ENCODE measurements at places on chromosomes 2 and 18.

GRCh38 chr2:8882094-8882493 is 44.7 kb upstream of the KIDINS220 start:
- no peaks in the 10 kb centered on the region for H3K4me1 ChIP-seq
- no peak overlapping the region for H3K4me3 ChIP-seq
- no peaks in the 10 kb centered on the region for H3K36me3 ChIP-seq
- DNase-seq, result no peak
- H3K27me3 ChIP-seq, result no peaks in the 10 kb centered on the region

DNA sequence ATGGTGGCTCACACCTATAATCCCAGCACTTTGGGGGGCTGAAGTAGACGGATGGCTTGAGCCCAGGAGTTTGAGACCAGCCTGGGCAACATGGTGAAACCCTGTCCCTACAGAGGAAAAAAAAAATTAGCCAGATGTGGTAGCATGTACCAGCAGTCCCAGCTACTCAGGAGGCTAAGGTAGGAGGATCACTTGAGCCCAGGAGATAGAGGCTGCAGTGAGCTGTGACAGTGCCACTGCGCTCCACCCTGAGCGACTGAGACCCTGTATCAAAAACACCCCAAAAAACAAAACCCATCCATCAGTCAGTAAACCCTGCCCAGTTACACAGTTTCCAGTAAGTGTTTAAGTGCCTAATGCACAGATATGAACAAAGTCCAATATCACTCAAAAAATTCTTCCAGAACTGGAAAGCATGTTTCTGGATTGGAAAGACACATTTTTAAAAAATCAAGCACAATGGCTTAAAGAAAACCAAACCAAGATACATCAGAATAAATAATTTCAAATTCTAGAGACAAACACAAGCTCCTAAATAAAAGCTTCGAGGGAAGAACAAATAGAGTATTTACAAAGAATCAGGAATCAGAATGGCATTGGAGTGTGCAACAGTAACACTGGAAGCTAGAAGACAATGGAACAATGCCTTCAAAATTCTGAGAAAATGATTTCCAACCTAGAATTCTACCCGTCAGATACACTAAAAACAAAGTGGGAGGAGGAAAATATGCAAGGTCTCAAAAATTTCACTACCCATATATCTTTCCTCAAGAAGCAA is 72.4 kb downstream of the TLK1 start:
- H3K27me3 ChIP-seq, result no peaks in the 10 kb centered on the region
- peaks cover 4% of the 10 kb centered on the region for H3K36me3 ChIP-seq
- peaks cover 19% of the 10 kb centered on the region for H3K4me1 ChIP-seq
- no peak overlapping the region for H3K4me3 ChIP-seq
- DNase-seq, result no peak
- H3K27ac ChIP-seq, result peak overlapping the region; percentile 26

GRCh38 chr2:122007126-122007525 is 251.7 kb downstream of the TSN start:
- DNase-seq, result no peak
- no peak overlapping the region for H3K27ac ChIP-seq
- no peaks in the 10 kb centered on the region for H3K36me3 ChIP-seq
- H3K4me3 ChIP-seq, result no peak overlapping the region
- H3K27me3 ChIP-seq, result no peaks in the 10 kb centered on the region
- H3K4me1 ChIP-seq, result no peaks in the 10 kb centered on the region

DNA sequence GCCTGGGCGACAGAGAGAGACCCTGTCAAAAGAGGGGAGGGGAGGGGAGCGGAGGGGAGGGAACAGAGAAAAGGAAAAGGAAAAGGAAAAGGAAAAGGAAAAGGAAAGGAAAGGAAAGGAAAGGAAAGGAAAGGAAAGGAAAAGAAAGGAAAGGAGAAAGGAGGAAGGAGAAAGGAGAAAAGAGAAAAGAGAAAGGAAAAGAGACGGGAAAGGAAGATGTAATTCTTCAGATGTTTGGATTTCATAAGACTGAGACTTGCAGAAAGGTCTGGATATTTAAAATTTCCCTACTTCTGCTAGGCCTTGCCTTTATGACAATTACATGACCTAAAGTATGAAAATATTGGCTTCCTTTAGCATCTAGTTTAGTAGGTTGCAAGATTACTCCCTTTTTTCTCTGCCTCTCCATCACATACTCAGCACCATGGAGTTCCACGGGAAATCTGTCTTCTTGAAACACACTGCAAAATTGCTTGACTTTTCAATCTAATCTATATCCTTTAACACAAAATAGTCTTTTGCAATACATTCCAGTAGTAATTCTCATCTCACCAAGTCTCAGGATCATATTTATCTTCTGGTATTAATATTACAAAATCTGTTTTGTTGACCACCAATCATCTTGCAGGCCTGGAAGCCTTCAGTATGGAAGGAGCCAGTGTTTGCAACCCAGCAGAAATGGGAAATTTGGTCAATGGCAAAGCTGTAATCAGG is 383.5 kb downstream of the ZEB2 start:
- no peak overlapping the region for H3K27ac ChIP-seq
- H3K4me1 ChIP-seq, result no peaks in the 10 kb centered on the region
- no peaks in the 10 kb centered on the region for H3K27me3 ChIP-seq
- no peak overlapping the region for H3K4me3 ChIP-seq

GRCh38 chr18:11368020-11368419 is 218.7 kb upstream of the PIEZO2 start:
- H3K4me1 ChIP-seq, result no peaks in the 10 kb centered on the region
- no peak overlapping the region for H3K27ac ChIP-seq
- no peaks in the 10 kb centered on the region for H3K27me3 ChIP-seq
- H3K4me3 ChIP-seq, result no peak overlapping the region

- H3K4me1 ChIP-seq, result no peaks in the 10 kb centered on the region
- no peaks in the 10 kb centered on the region for H3K27me3 ChIP-seq
- no peak overlapping the region for H3K4me3 ChIP-seq
- no peak for DNase-seq
- H3K36me3 ChIP-seq, result no peaks in the 10 kb centered on the region
- H3K27ac ChIP-seq, result no peak overlapping the region
Measured at GRCh38 chr18:4847056-4847455, 350.0 kb downstream of the AKAIN1 start.

GRCh38 chr18:13762690-13763439 is 36.4 kb downstream of the RNMT start:
- DNase-seq, result no peak
- no peak overlapping the region for H3K4me3 ChIP-seq
- H3K4me1 ChIP-seq, result no peaks in the 10 kb centered on the region
- peaks cover 30% of the 10 kb centered on the region for H3K36me3 ChIP-seq

DNA sequence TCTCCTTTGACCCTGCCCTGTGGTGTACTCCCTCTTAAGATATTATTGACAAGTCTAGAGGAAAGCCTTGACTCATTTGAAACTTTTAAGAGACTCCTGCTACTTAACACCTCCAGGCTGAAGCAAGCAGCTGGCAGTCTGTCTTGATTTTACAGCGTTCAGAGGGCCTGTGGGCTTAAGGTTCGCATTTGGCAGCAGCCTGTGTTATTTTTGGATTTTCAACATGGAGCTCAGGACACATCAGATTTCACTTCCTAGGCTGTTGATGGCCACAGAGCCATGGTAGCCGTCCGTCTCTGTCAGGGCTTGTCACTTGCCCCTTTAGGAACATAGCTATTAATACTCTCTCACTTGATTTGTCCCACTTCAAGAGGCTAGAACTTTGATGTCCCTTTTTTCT is 73.6 kb downstream of the VWA3B start:
- no peaks in the 10 kb centered on the region for H3K36me3 ChIP-seq
- no peaks in the 10 kb centered on the region for H3K4me1 ChIP-seq
- H3K27ac ChIP-seq, result no peak overlapping the region
- no peak for DNase-seq

DNA sequence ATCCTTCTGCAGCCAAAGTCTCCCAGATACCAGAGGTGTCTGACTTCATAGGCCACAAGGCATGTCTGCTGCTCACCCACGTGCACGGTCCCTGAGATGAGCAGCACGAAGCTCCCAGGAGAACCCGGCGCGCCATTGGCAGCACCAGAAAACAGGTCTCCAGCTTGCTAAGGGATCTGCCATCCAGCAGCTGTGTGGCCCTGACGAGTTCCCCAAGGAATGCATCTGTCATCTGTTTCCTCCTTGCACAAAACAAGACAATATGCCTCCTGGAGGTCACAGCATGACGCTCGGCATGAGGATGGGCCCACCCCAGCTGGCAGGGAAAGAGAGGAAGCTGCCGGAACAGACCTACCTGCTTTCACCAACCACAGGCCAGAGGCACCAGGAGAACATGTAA is 29.2 kb downstream of the HS6ST1 start:
- H3K4me1 ChIP-seq, result no peaks in the 10 kb centered on the region
- no peaks in the 10 kb centered on the region for H3K27me3 ChIP-seq
- H3K27ac ChIP-seq, result no peak overlapping the region
- no peak for DNase-seq
- H3K4me3 ChIP-seq, result no peak overlapping the region

- no peaks in the 10 kb centered on the region for H3K36me3 ChIP-seq
- no peak overlapping the region for H3K27ac ChIP-seq
- no peaks in the 10 kb centered on the region for H3K4me1 ChIP-seq
- H3K4me3 ChIP-seq, result no peak overlapping the region
- H3K27me3 ChIP-seq, result peaks cover 21% of the 10 kb centered on the region
Measured at GRCh38 chr2:216700781-216701180, 5.4 kb upstream of the IGFBP5 start.

GRCh38 chr2:154439156-154439555 is 259.3 kb upstream of the KCNJ3 start:
- H3K27me3 ChIP-seq, result no peaks in the 10 kb centered on the region

DNA sequence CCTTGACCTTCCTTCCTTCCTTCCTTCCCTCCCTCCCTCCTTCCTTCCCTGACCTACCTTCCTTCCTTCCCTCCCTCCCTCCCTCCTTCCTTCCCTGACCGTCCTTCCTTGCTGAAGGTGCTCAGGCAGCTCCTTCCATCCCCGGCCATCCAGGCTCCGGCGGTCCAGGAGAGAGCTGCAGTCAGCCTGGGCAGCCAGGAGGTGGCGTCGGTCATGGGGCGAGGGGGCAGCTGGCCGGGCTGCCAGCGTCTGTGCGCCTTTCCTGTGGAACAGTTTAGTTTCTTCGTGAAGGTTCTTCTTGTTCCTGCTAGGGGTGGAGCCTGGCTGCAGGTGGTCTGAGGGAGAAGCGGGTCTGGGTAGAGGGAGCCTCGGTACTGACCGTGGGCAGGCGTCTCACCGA is 15.7 kb downstream of the GPR35 start:
- peaks cover 9% of the 10 kb centered on the region for H3K4me1 ChIP-seq
- no peaks in the 10 kb centered on the region for H3K27me3 ChIP-seq
- H3K4me3 ChIP-seq, result no peak overlapping the region
- no peaks in the 10 kb centered on the region for H3K36me3 ChIP-seq
- H3K27ac ChIP-seq, result no peak overlapping the region

DNA sequence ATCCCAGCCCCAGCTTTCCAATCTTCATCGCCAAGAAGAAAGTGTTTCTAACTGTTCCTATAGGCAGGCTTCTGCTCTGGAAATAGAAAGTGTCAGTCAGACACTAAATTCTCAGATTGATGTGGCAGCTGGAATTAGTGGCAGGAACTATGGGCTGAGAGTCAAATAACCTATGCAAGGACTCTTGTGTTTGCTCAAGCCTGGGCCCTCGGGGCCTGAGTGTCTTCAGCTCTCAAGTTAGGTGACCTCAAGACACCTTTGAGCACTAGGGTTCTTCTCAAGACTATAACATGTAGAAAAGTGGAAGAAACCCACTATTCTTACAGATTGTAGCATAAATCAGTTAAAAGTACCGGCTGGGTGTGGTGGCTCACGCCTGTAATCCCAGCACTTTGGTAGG is 694.5 kb downstream of the RNF144A start:
- no peak overlapping the region for H3K4me3 ChIP-seq
- no peak for DNase-seq
- no peak overlapping the region for H3K27ac ChIP-seq
- no peaks in the 10 kb centered on the region for H3K27me3 ChIP-seq

- no peaks in the 10 kb centered on the region for H3K36me3 ChIP-seq
- H3K27me3 ChIP-seq, result no peaks in the 10 kb centered on the region
- H3K4me1 ChIP-seq, result peaks cover 3% of the 10 kb centered on the region
Measured at GRCh38 chr2:168671932-168672331, 130.5 kb upstream of the NOSTRIN start.

- H3K27ac ChIP-seq, result no peak overlapping the region
- H3K36me3 ChIP-seq, result no peaks in the 10 kb centered on the region
- no peak for DNase-seq
- no peak overlapping the region for H3K4me3 ChIP-seq
- H3K4me1 ChIP-seq, result peaks cover 4% of the 10 kb centered on the region
Measured at GRCh38 chr18:3148930-3149535, 70.7 kb downstream of the MYOM1 start.

- peaks cover 18% of the 10 kb centered on the region for H3K4me1 ChIP-seq
- H3K4me3 ChIP-seq, result peak within 1 kb of the TSS; percentile 64
- H3K36me3 ChIP-seq, result no peaks in the 10 kb centered on the region
- DNase-seq, result no peak
- H3K27me3 ChIP-seq, result no peaks in the 10 kb centered on the region
Measured at GRCh38 chr18:35581546-35581897, at the start of gene GALNT1. Gene GALNT1, plus strand, starts transcription at chr18:35581740. Its CDS starts 72,923 bp downstream, at chr18:35654663.

- H3K27me3 ChIP-seq, result peaks cover 11% of the 10 kb centered on the region
- no peak overlapping the region for H3K27ac ChIP-seq
- DNase-seq, result no peak
- no peaks in the 10 kb centered on the region for H3K36me3 ChIP-seq
- H3K4me1 ChIP-seq, result peaks cover 25% of the 10 kb centered on the region
- peak overlapping the region; percentile 50 for H3K4me3 ChIP-seq
Measured at GRCh38 chr2:100818003-100818605, 1.8 kb upstream of the NPAS2 start.
